Right renal cortex interstitium (tissue), 3 donors: ENCODE measurements at places on chromosomes 7 and 10.

- DNase-seq: no peak
Observed at GRCh38 chr10:65501259-65501658, 1424.6 kb upstream of the LRRTM3 start.

DNA sequence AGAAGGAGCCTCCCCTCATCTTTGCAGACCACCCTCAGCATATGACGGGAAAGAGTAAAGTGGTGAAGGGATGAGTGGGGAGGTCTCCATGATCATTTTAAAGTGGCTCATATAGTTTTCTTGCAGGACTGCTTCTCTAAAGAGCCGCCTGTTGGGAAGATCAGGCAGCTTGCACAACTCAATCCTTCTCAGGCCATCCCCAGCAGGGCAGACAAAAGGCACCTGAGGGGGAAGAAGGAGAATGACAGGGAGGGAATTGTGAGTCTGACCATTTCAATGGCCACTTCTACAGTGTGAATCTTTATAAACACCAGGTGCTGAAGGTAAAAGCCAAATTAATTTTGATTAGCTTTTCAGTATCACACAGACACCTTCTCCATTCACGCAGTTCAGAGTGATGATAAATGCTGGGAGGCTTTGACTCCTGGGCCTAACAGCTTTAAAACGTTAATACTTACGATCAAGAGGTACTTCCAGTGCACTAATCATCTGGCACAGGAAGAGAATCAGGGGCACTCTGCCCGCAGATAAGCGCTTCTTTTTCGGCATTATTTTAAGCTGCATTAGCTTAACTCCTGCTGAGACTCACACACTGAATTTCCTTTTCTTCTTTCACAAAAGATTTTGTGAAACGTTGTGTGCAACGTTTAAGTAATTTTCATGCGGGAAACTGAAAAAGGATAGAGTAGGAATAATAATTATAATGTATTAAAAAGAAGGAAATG lies 109.5 kb upstream of the LAMB4 start:
- no peak for DNase-seq

DNA sequence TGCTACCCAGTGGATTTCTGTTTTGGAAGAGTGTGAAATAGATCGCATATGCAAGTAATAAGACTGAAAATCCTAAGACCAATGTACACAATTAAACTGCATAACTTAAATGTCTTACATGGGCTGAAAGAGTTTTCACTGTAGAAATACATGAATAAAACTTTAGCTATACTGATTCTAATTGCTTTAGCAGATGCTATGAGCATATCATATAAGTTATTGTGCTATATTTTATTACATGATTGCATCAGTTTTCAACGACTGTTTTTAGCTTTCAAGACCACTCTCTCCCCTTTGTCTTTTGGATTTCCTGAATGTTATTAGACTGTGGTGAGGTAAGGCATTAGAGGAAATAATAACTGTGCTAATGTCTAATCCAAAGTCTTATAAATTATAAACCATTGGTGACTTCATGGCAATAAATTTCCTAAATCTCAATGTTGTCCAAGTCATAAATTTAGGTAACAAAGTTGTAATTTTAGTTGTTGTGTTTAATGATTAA lies 124.5 kb downstream of the SEMA3A start:
- no peak for DNase-seq

- no peak for DNase-seq
Observed at GRCh38 chr10:80277567-80278250, 11.7 kb downstream of the MAT1A start.

DNA sequence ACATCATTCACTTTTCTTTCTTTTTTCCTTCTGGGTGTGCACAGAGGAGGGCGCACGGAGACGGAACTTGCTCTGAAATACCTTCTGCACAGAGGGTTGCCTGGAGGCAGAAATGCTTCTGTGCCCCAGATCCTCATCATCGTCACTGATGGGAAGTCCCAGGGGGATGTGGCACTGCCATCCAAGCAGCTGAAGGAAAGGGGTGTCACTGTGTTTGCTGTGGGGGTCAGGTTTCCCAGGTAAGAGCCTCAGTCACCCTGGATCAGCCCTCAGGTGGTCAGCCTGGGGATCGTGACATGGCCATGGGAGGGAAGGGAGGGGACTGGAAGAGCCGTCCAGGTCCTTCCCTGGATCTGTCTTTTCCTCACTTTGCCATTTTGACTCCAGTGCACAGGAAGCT lies 33.6 kb downstream of the VWA2 start:
- no peak for DNase-seq

DNA sequence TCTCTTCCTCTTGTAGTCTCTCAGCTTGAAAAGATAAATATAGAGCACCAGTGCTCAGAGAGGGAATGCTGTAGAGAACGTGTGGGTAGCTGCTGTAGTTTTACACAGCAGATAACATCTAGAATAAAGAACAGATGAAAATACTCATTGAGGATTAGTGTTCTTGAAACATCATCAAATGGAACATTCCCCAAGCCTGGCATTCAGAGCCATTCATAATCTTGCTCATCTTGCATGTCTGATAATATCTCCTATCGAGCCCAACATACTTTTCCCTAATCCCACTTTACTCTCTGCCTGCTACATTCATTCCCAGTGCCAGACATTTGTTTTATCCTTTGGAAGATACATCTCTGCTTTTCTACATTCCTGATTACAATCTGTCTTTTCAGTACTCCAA lies 35.2 kb downstream of the MCU start:
- no peak for DNase-seq
